GM20000 (cell line): ENCODE measurements at places on chromosomes 16 and 17.

DNA sequence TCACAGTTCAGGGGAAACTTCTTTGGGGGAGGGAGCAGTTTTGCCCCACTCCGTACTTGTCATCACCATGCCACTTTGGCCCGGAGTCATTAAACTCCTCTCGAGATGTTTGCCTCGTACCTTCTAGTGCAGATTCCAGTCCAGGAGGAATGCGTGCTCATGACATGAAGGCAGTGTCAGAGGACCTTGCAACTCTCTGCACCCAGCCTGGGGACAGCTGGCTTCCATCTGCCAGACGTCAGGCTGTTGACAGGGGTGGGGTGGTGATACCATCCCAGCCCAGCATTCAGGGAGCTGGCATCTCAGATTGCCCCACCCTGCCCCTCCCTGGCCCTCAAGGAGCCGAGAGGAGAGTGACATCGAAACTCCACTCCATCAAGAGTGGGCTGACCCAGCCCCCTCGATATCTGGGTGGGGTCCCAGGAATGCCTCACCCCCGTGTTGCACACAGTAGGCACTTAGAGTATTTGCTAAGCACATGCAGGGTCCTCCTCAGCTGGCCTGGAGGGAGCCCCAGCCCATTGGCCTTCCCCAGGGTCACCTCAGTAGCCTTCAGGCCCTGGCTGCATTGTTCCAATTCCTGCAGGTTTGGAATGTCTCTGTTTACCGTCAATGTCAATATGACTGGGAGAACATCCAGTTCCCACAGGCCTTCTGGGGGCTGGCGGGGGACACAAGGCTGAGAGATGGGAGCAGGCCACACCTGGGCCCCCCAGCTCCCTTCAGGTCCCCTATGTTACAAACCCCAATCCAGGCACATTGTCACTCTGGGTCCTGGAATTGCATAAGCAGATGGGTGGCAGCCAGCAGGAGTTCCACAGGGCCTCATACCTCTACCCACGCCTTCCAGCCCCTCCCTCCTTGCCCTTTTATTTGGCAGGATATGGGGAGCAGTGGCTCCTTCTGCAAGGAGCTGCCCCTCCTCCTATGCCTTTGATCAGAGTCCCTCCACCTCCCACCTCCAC lies 21.3 kb upstream of the EMP2 start:
- DNase-seq, result no peak

- peak; percentile 29 for DNase-seq
These were observed 95.2 kb upstream of the AXIN2 start for GRCh38 chr17:65656390-65657250.

GRCh38 chr16:71811261-71811803 lies 2.7 kb upstream of the AP1G1 start:
- no peak for DNase-seq

DNA sequence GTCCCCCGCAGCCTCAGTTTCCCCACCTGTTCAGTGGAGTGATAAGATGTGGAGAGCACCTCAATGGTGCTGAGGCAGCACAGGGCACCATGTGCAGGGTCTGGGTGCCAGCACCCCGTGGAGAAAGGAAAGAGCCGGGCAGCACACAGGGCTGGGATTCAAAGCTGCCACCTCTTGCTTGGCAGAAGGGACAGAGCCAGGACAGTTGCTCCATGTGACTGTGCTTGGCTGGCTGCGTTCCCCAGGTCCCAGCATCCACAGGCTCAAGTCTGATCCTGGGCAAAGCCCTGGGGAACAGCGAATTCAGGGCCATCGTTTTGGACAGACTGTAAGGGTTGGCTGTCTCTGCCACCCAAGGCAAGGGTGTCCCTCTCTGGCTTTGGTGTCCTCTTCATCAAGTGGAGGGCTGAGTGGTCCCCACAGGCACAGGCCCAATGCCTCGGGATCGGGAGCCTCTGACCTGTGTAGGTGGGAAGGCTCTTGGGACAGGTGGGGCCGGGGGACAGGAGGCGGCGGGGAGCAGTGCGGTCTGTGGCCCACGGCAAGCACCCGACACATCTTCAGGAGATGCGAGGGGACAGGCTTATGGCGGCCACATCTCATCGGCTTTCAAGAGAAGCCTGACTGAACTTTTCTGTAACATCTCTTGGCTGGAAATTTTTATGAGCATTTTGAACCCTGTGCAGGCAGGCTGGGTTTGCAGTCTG lies 8.5 kb downstream of the ZNF469 start:
- DNase-seq, result no peak

GRCh38 chr16:52114379-52114778 lies 432.6 kb downstream of the TOX3 start:
- DNase-seq, result no peak
